ENCODE measurements at places on chromosomes 2 and 18. TPM values are rescaled to one million over a fixed set of nuclear protein-coding genes. Genes with fewer than 3 reads are reported as not detected.

The GNLY gene
- not detected for total RNA-seq

The BUB1 gene
- 46.6 TPM for total RNA-seq

The SNTG2 gene
- total RNA-seq: 0.55 TPM

The LAMA3 gene
- 608 TPM for total RNA-seq

The MOCOS gene
- total RNA-seq: 7.9 TPM

The LPIN2 gene
- total RNA-seq: 2.7 TPM

The CD226 gene
- total RNA-seq: 0.76 TPM

The SCN3A gene
- total RNA-seq: not detected

The CKAP2L gene
- 11.3 TPM for total RNA-seq

The GLI2 gene
- 0.39 TPM for total RNA-seq

The DNAH6 gene
- under 0.01 TPM for total RNA-seq

The SH3RF3 gene
- 0.57 TPM for total RNA-seq

The ODC1 gene
- 513 TPM for total RNA-seq

The HOXD13 gene
- not detected for total RNA-seq

The SP3 gene
- 48.4 TPM for total RNA-seq

The SERPINB11 gene
- total RNA-seq: not detected

The KCNG2 gene
- not detected for total RNA-seq

The EXOC6B gene
- total RNA-seq: 25.8 TPM

The IL36RN gene
- 0.15 TPM for total RNA-seq

The RBM44 gene
- not detected for total RNA-seq

Data from hair follicular keratinocyte (primary cell).